ENCODE measurements at places on chromosomes 2 and 18.

GRCh38 chr2:25674077-25674362 lies 643 bp upstream of the DTNB start:
- no peak for DNase-seq

- no peak for DNase-seq
These were observed 100.4 kb upstream of the SMAD2 start for GRCh38 chr18:48030616-48031480.

- DNase-seq, result no peak
These were observed 37.9 kb downstream of the AQP4 start for GRCh38 chr18:26827581-26827980.

DNA sequence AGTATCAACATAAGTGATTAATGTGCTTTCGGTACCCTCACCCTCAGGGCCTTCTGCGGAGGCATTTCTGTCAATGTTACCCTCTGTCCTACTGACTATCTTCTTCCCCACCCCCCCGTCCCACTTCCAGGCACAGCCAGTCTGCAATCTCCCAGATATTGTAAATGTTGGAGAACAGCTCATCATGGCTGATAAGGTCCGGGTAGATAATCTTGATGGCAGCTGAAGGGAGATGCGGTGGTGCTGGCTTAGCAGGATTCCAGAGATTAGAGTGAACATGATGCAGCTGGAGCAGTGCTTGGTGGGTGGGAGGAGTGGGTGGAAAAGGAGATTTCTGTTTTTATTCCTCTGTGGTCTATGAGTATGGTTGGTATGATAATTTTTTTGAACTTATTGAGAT lies 15.5 kb downstream of the GTF2A1L start:
- DNase-seq, result no peak

GRCh38 chr2:231600619-231601355 lies 8.1 kb downstream of the TEX44 start:
- DNase-seq, result no peak

GRCh38 chr2:58436872-58437271 lies 195.7 kb upstream of the FANCL start:
- DNase-seq, result no peak

Data from stimulated activated CD8-positive, alpha-beta memory T cell treated with anti-CD3 and anti-CD28 coated beads, Interleukin-4, amount 100 ng/mL, for 1 hour (primary cell).